ENCODE measurements at places on chromosomes 1 and 21. TPM values are rescaled to one million over a fixed set of nuclear protein-coding genes. Genes with fewer than 3 reads are reported as not detected.

GRCh38 chr1:117664314-117664713 is 58.5 kb downstream of the TENT5C start:
- no peak for DNase-seq
- peaks cover 5% of the 10 kb centered on the region for H3K27me3 ChIP-seq
- H3K27ac ChIP-seq, result peak overlapping the region; percentile 93
- no peaks in the 10 kb centered on the region for H3K36me3 ChIP-seq
- peaks cover 69% of the 10 kb centered on the region for H3K4me1 ChIP-seq

- H3K27me3 ChIP-seq, result no peaks in the 10 kb centered on the region
- no peak for DNase-seq
- no peak overlapping the region for H3K4me3 ChIP-seq
Measured at GRCh38 chr1:193434319-193434718, 247.9 kb upstream of the B3GALT2 start.

- DNase-seq, result no peak
- H3K36me3 ChIP-seq, result no peaks in the 10 kb centered on the region
- no peaks in the 10 kb centered on the region for H3K27me3 ChIP-seq
Measured at GRCh38 chr1:186519982-186520381, 59.1 kb upstream of the PDC start.

DNA sequence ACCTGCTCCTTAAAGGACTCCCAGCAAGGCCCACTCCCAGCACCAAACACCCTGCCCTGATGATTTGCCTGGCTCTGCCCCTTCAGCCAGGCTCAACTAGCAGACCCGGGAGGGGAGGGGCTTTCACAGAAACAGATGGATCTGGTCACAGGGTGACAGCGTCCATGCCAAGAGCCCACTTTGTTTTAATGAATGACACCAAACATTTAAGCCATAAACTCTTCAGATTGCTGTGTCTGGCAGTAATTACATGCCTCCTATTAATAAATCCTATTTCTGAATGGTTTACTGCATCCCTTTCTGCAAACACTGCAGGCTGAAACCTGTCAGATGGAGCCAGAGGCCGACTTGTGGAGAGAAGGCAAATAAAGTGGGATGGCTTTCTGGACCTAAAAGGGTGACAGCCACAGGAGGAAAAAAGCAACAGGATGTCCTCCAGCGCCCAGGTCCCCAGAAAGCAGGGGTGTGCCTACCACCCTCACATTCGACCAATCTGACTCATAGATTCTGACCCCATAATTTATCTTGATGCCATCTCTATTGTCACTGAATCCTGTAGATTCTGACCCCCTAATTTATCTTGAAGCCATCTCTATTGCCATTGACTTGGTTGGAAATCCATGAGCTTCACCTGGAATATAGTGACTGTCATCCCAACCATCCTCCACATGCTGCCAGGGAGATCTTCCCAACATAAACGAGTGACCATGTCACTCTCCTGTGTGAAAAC is 200.9 kb downstream of the PLPP3 start:
- no peak overlapping the region for H3K4me3 ChIP-seq
- no peak overlapping the region for H3K27ac ChIP-seq
- H3K36me3 ChIP-seq, result no peaks in the 10 kb centered on the region
- no peaks in the 10 kb centered on the region for H3K27me3 ChIP-seq

GRCh38 chr1:159699246-159699645 is 15.1 kb downstream of the CRP start:
- no peak overlapping the region for H3K4me3 ChIP-seq
- no peak overlapping the region for H3K27ac ChIP-seq
- H3K36me3 ChIP-seq, result no peaks in the 10 kb centered on the region
- no peaks in the 10 kb centered on the region for H3K4me1 ChIP-seq
- no peaks in the 10 kb centered on the region for H3K27me3 ChIP-seq

DNA sequence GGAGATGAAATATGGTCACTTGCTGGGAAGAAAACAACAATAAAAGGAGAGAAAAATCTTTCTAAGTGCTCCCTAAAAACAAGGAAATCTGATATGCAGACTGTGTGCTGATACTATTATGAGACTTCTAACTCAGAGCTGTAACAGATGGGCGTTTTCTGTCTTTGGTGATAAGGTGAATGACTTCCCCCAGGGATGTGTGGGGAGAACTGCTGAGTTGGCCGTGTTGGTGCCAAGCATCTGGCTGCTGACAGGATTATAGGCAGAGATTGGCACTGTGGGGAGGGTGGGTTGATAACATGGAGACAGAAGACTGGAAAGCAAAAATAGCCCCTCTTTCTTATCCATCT is 438.5 kb upstream of the PLXNA2 start:
- no peak overlapping the region for H3K4me3 ChIP-seq
- H3K36me3 ChIP-seq, result no peaks in the 10 kb centered on the region
- no peaks in the 10 kb centered on the region for H3K4me1 ChIP-seq
- no peak overlapping the region for H3K27ac ChIP-seq

CELA3B gene
- total RNA-seq, result 7.5 TPM

DNA sequence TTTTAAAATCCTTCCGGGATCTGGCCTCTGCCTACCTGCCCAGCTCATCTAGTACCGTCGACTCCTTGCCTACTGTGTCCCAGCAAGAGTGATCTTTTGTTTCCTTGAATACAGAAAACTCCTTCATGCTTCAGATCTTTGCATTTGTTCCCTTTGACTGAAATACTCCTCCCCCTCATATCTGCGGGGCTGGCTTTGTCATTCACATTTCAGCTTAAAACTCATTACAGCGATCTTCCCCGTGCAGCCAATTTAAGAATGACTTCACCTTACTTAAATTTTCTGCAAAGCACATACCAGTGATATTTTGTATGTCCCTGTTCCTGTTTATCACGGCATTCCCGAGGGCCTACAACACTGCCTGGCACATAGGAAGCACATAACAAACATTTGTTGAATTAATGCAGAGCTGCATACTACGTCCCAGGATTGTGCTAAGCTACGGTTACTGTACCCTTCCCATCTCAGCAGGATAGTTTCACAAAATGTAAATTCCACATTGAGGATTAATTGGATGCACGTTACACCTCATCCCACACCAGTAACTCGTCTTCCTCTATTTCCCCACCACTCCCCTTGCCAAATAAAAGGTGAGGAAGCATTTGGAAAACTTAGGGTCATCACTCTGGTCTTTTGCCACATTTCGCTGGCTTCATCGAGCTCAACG is 837 bp upstream of the DESI2 start:
- peak overlapping the region; percentile 42 for H3K4me3 ChIP-seq

LAMB3 gene
- total RNA-seq, result 0.67 TPM

FMO2 gene
- total RNA-seq, result 0.70 TPM

- H3K4me3 ChIP-seq, result no peak overlapping the region
- DNase-seq, result no peak
- H3K27ac ChIP-seq, result no peak overlapping the region
- H3K4me1 ChIP-seq, result peaks cover 17% of the 10 kb centered on the region
Measured at GRCh38 chr1:117389284-117389683, 22.0 kb downstream of the MAN1A2 start.

DNA sequence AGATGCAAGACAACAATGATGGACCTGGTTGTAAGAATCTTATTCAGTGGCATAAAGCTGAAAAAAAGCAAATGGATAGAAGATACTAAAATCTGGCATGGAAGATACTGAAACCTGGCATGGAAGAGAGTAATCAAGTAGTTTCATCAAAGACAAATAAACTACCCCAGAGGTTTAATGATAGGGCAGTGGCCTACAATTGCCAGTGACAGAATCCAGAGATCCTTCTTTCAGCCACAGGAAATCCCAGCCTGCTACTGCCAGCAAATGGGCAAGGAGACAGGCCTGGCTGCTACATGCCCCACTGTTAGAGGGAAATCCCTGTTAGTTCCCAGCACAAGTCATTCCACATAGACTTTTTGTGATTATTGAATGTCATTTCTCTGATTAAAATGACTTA is 409.4 kb downstream of the VAV3 start:
- no peaks in the 10 kb centered on the region for H3K36me3 ChIP-seq
- no peak overlapping the region for H3K4me3 ChIP-seq
- H3K27me3 ChIP-seq, result no peaks in the 10 kb centered on the region
- H3K27ac ChIP-seq, result no peak overlapping the region

ATP1A2 gene
- 0.10 TPM for total RNA-seq

DNA sequence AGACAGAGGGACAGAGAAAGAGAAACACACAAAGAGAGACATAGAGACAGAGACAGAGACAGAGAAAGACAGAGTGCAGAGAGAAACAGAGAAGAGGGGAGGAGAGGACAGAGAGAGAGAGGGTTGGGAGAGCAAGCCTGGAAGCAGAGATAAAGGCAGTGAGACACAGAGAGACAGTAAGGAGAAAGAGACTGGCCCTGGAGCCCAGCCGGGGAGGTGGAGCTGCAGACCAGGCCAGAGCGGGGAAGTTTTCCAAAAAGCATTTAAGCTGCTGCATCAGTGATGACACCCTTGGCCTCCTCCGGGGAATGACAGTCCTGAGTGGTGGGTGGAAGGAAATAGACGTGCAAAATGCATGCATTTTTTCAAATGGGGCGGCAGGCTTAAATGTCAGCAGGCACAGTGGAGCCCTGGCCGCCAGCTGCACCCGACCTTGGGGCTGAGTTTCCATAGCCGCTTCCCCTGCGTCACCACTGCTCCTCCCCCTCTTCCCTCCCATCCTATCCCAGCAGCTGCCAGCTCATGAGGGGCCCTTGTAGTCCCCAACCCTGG is 95.4 kb upstream of the KLHDC7A start:
- H3K36me3 ChIP-seq, result no peaks in the 10 kb centered on the region
- peaks cover 45% of the 10 kb centered on the region for H3K27me3 ChIP-seq
- H3K4me1 ChIP-seq, result no peaks in the 10 kb centered on the region
- H3K27ac ChIP-seq, result no peak overlapping the region
- DNase-seq, result no peak

GRCh38 chr21:40250514-40251294 is 383.5 kb downstream of the PCP4 start:
- H3K36me3 ChIP-seq, result no peaks in the 10 kb centered on the region
- no peak for DNase-seq
- H3K4me3 ChIP-seq, result no peak overlapping the region
- H3K27ac ChIP-seq, result no peak overlapping the region
- no peaks in the 10 kb centered on the region for H3K4me1 ChIP-seq

KCNQ4 gene
- 0.28 TPM for total RNA-seq

GRCh38 chr1:241186716-241187115 is 170.3 kb downstream of the RGS7 start:
- H3K27me3 ChIP-seq, result peaks cover under 1% of the 10 kb centered on the region
- no peak overlapping the region for H3K27ac ChIP-seq
- no peak for DNase-seq

GRCh38 chr1:228785366-228786330 is 50.4 kb downstream of the RHOU start:
- no peaks in the 10 kb centered on the region for H3K36me3 ChIP-seq
- H3K4me1 ChIP-seq, result no peaks in the 10 kb centered on the region
- no peak overlapping the region for H3K27ac ChIP-seq
- no peaks in the 10 kb centered on the region for H3K27me3 ChIP-seq
- DNase-seq, result no peak
- no peak overlapping the region for H3K4me3 ChIP-seq

DNA sequence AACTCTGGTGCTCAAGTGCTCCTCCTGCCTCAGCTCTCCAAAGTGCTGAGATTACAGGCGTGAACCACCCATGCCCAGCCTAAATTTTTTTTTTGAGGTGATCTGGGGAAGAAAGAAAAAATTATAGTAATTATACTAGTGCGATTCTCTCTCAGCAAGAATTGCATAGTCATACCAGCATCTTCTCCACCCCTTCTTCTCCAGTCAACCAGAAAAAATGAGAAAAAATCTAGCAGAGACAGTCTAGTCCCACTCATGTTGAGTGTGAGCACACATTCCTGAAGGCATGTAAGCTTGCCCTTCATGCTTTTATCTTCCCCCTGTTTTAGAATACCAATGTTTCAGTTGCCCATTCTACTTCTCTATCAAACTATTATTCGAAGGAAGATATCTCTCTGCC is 207.6 kb downstream of the S1PR1 start:
- H3K4me1 ChIP-seq, result no peaks in the 10 kb centered on the region
- no peak for DNase-seq
- H3K4me3 ChIP-seq, result no peak overlapping the region
- H3K36me3 ChIP-seq, result no peaks in the 10 kb centered on the region

MCOLN3 gene
- total RNA-seq, result 2.8 TPM

- H3K27me3 ChIP-seq, result no peaks in the 10 kb centered on the region
- H3K36me3 ChIP-seq, result peaks cover 3% of the 10 kb centered on the region
- H3K27ac ChIP-seq, result peak overlapping the region; percentile 3
- no peak overlapping the region for H3K4me3 ChIP-seq
- peaks cover 9% of the 10 kb centered on the region for H3K4me1 ChIP-seq
Measured at GRCh38 chr1:51491166-51491981, 27.7 kb downstream of the EPS15 start.

MATN1 gene
- total RNA-seq, result 0.20 TPM

All from T-cell (primary cell).